Naive thymus-derived CD8-positive, alpha-beta T cell (primary cell): ENCODE measurements at places on chromosomes 3 and 15. TPM values are rescaled to one million over a fixed set of nuclear protein-coding genes. Genes with fewer than 3 reads are reported as not detected.

DNA sequence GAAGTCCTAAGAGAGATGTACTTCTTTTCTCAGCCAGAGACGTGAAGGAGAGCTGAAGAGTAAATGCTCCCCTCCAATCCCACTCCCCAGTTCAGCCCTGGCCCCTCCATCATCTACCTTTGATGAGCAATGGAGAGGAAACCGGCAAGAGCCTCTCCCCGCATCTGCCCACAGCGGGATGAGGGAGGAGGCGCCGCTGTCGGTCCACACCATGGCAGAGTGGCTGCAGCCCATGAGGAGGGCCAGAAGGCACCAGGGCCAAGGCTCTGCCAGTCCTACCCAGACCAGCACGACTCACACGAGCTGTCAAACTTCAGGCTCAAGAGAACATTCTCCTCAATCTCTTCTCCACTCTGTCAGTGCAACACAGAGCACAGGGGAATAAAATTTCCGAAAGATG is 129.8 kb downstream of the OSBPL10 start:
- H3K4me3 ChIP-seq = no peak overlapping the region
- no peak for DNase-seq
- H3K27me3 ChIP-seq = peaks cover 6% of the 10 kb centered on the region
- H3K4me1 ChIP-seq = peaks cover 9% of the 10 kb centered on the region

GRCh38 chr15:92810418-92811138 is 89.5 kb upstream of the CHD2 start:
- DNase-seq = no peak
- no peaks in the 10 kb centered on the region for H3K36me3 ChIP-seq
- no peaks in the 10 kb centered on the region for H3K27me3 ChIP-seq
- H3K4me3 ChIP-seq = peak overlapping the region; percentile 93
- peaks cover 59% of the 10 kb centered on the region for H3K4me1 ChIP-seq

DNA sequence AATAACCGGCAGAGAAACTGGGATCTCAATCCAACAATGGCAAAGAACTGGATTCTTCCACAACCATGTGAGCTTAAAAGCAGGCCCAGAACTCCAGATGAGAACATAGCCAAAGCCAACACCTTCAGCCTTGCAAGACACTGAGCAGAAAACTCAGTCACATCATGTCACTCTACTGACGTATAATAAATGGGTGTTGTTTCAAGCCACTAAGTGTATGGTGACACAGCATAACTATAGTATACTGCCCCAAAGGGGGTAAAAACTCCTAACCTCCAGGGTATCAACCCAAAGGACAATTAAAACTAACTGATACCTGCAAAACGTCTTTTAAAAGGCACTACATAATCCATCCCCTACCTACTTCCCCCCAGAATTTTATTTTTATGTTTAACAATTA is 69.5 kb downstream of the TRANK1 start:
- H3K27ac ChIP-seq = peak overlapping the region; percentile 98
- H3K36me3 ChIP-seq = peaks cover 2% of the 10 kb centered on the region
- H3K4me1 ChIP-seq = peaks cover 45% of the 10 kb centered on the region
- no peaks in the 10 kb centered on the region for H3K27me3 ChIP-seq
- peak overlapping the region; percentile 29 for H3K4me3 ChIP-seq

GRCh38 chr3:32487781-32488473 is 14.7 kb downstream of the CMTM6 start:
- H3K4me1 ChIP-seq = peaks cover 15% of the 10 kb centered on the region
- no peaks in the 10 kb centered on the region for H3K27me3 ChIP-seq
- peaks cover 10% of the 10 kb centered on the region for H3K36me3 ChIP-seq
- DNase-seq = no peak
- H3K4me3 ChIP-seq = no peak overlapping the region
- H3K27ac ChIP-seq = peak overlapping the region; percentile 25

DNA sequence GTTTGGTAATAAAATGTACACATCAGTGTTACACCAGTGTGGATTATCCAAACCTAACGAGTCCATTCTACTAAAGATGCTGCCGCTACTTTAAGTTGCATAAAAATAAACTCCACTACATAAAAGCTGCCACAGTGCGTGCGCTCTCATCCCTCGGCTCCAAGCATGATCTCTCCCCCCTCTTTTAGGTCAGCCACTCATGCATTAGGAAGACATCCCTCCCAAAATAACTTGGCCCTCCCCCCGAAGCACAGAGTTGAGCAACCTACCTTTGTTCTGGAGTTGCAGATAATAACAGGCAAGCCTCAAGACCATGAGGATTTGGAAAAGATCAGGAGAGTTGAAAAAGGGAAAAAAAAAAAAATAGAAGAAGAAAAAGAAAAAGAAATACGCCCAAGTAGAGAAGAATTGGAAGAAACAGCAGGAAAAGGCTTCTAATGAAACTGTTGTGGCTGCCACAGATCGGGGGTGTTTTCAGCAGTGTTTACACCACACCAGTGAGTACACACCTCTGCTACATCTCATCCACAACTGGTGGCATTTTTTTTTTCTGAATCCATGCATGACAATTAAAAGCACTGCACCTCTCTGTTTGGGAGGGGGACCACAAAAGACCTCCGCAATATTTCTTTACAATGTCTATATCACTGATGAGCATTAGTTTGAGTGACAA is 339.2 kb downstream of the FOXP1 start:
- peaks cover 87% of the 10 kb centered on the region for H3K4me1 ChIP-seq
- H3K27me3 ChIP-seq = no peaks in the 10 kb centered on the region
- no peak overlapping the region for H3K4me3 ChIP-seq
- peak overlapping the region; percentile 83 for H3K27ac ChIP-seq
- peaks cover 3% of the 10 kb centered on the region for H3K36me3 ChIP-seq

DNA sequence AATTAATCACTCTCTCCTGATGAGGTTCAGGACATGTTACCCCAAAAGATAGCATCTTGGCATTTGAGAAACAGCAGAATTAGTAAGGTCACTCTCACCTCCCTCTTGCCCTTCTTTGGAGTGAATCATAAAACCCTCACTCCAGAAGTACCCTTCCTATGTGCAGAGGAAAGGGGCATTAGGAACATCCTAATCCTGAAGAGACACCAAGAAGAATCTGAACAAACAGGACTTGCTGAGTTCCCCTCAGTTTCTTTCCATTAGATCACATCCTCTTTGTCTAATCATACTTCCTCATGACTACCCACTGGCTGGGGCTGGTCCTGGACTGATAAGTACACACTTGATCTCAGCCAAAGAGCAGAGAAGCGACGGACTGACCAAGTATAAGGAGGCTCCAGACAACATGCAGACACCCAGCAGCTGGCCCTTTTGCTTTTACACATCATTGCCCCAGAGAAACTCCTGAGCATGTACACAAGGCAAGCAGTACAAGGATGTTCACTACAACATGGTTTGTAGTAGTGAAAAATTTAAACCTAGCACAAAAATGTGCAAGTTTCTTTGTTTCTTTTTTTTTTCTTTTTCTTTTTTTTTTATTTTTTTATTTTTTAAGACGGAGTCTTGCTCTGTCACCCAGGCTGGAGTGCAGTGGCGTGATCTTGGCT is 15.0 kb upstream of the TM6SF1 start:
- no peaks in the 10 kb centered on the region for H3K36me3 ChIP-seq
- peaks cover 21% of the 10 kb centered on the region for H3K27me3 ChIP-seq
- peak overlapping the region; percentile 63 for H3K27ac ChIP-seq
- H3K4me1 ChIP-seq = peaks cover 6% of the 10 kb centered on the region

- no peak overlapping the region for H3K4me3 ChIP-seq
- H3K27me3 ChIP-seq = no peaks in the 10 kb centered on the region
- DNase-seq = no peak
- H3K36me3 ChIP-seq = no peaks in the 10 kb centered on the region
These were observed 19.6 kb downstream of the HSPBAP1 start for GRCh38 chr3:122773944-122774509.

CFAP91 gene
- total RNA-seq = not detected

RSRC1 gene
- 32.6 TPM for total RNA-seq
